ENCODE measurements at places on chromosomes 16 and 17. TPM values are rescaled to one million over a fixed set of nuclear protein-coding genes. Genes with fewer than 3 reads are reported as not detected.

Gene CASKIN1
- total RNA-seq, result 0.47 TPM

Gene PHOSPHO1
- total RNA-seq, result not detected

Gene CPHXL2
- total RNA-seq, result not detected

Gene ATP2A1
- 0.08 TPM for total RNA-seq

Gene ITGB3
- total RNA-seq, result 22.8 TPM

Gene LLGL2
- 0.59 TPM for total RNA-seq

Gene MPV17L
- 0.15 TPM for total RNA-seq

Gene MPP2
- 3.0 TPM for total RNA-seq

Gene SOX8
- total RNA-seq, result not detected

Gene GHDC
- total RNA-seq, result 11.1 TPM

Gene KRTAP4-9
- total RNA-seq, result not detected

Gene MFAP4
- total RNA-seq, result 11.0 TPM

Gene PIK3R5
- not detected for total RNA-seq

Gene RSKR
- 3.1 TPM for total RNA-seq

Gene GCGR
- total RNA-seq, result not detected

Gene OTOP2
- total RNA-seq, result not detected

Gene TMEM204
- total RNA-seq, result 19.0 TPM

Gene SCARF1
- 0.23 TPM for total RNA-seq

Gene ZNF597
- 1.1 TPM for total RNA-seq

Gene MMP25
- not detected for total RNA-seq

Gene ST6GALNAC1
- not detected for total RNA-seq

Gene KRT17
- total RNA-seq, result 4.3 TPM

Gene GPRC5B
- 14.0 TPM for total RNA-seq

Gene SRL
- not detected for total RNA-seq

Gene PPP1R27
- 0.15 TPM for total RNA-seq

Gene TPPP3
- total RNA-seq, result 1.5 TPM

Gene ELMO3
- total RNA-seq, result 0.45 TPM

Gene NLK
- 15.1 TPM for total RNA-seq

Gene PYCARD
- 69.2 TPM for total RNA-seq

Gene MYOCD
- total RNA-seq, result 1.2 TPM

Gene LRRC46
- 0.08 TPM for total RNA-seq

Gene PPL
- 0.68 TPM for total RNA-seq

Gene HOXB1
- not detected for total RNA-seq

Gene SRP68
- total RNA-seq, result 33.0 TPM

Gene KRT40
- not detected for total RNA-seq

Gene CACNG3
- total RNA-seq, result not detected
